ENCODE measurements at places on chromosomes 5 and 9.

DNA sequence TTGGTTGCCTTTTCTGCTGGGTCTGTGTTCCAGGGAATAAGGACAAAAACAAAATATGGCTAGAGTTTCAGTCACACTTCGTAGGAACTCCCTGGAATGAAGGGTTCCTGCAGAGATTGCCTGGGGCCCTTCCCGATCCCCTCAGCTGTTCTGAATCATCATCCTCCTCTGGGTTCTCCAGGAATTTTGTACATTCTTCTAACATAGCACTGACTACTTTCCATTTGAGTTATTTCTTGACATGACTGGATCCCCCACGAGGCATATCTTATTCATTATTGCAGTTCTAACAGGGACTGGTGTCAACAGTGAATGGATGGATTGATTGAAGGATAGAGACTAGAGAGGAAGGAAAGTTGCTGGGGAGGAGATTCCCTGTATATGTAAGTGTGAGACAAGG lies 49.2 kb upstream of the TNC start:
- DNase-seq, result no peak

DNA sequence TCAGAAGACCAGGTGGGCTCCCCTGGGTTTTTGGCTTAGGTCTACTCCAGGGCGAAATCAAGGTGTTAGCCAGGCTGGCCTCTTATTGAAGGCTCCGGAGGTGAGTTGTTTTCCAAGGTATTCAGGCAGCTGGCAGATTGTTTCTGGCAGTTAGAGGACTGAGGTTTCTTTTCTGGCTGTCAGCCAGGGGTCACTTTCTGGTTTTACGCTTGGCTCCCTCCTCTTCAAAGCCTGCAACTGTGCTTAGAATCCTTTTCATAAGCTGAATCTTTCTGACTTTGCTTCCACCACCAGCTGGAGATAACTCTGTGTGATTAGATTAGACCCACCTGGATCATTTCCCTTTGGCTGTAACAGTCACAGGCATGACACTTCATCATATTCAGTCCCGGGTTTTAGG lies 24.6 kb downstream of the RFK start:
- no peak for DNase-seq

- DNase-seq, result no peak
Measured at GRCh38 chr5:26237489-26237888, 800.9 kb downstream of the CDH9 start.

- no peak for DNase-seq
Measured at GRCh38 chr5:149416987-149417710, 38.1 kb upstream of the IL17B start.

- no peak for DNase-seq
Measured at GRCh38 chr5:177548495-177548894, 5.9 kb downstream of the FAM193B start.

DNA sequence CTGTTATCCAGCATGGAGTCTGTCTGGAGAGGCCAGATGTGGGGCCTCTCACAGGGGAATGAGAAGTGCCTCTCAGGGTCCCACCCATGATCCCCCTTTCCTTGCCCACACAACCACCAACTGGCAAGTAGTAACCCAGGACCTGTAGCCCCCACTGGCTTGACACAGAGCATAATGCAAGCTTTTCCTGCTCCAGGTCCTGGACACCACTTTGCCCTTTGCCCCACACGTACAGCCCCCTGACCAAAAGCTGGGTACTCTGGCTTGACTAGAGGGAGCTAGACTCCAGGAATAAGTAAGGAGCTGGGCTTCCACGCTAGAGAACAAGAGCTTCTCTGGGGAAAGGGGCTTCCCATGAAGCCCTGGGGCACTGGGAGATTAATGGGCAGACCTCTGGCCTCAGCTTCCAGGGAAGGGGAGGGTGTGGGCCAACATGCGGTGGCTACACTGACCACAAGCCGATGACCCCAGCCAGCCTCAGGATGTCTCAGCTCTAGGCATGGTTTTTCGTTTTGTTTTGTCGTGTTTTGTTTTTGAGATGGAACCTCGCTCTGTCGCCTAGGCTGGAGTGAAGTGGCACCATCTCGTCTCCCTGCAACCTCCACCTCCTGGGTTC lies 109.5 kb downstream of the C9orf50 start:
- no peak for DNase-seq

DNA sequence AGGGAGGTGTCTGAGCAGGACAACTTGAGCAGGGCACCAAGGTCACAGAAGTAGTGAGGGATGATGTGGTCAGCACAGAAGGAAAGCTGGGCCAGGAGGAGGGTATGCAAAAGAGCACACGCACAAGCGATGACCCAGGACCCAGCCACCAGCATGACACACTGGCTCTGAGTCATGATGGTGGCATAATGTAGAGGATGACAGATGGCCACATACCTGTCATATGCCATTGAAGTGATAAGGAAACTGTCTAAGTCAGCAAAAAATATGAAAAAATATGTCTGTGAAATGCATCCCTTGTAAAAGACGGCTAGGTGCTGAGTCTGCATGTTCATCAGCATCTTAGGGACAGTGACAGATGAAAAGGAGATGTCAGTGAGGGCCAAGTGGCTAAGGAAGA lies 380 bp downstream of the OR1J1 start:
- DNase-seq, result no peak

DNA sequence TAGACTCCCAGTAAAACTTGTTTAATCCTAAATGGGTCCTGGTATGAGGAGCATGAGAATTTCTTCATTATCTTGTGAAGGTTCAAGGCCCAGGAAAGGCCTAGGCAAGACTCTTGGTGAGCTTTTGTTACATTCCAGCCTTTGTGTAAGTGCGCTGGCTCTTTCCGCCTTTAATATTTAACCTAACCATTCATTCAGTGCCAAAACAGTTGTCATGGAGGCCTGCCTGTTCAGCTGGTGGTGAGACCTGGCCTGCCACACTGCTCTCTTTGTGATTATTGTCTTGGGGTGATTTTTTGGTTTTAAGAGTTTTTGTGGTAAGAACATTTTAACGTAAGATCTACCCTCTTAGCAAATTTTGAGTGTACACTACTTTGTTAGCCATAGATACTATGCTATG lies 127.5 kb upstream of the WWC1 start:
- DNase-seq, result no peak

DNA sequence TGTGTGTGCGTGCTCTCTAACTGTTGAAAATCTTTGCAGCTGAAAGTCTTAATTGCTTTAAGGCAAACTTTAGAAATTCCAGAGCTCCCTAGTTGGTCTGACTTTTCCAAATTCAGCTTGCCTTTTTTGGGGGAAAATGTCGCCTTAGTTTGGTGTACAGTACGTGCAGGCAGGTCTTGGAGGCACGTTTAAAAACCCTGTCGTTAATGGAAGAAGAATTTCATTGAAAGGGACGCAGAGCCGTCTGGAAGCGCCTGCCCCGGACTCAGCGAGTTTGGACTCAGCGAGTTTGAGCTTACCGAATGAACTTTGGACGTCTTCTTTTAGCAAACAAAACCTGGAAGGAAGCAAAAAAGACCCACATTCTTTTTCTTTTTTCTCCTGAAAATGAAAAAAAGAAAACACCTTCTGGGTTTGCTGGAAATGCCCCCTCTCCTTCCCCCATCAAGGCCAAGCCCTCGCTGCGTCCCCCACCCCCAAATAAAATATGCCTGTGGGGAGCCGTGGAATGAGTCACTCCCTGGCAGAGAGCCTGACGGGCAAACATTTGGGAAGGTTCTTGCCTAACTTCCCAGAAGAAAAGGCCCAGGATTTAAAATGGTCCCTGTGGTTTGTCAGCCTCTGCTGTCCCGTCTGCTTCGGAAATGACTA lies 1.5 kb downstream of the NEK6 start:
- no peak for DNase-seq

DNA sequence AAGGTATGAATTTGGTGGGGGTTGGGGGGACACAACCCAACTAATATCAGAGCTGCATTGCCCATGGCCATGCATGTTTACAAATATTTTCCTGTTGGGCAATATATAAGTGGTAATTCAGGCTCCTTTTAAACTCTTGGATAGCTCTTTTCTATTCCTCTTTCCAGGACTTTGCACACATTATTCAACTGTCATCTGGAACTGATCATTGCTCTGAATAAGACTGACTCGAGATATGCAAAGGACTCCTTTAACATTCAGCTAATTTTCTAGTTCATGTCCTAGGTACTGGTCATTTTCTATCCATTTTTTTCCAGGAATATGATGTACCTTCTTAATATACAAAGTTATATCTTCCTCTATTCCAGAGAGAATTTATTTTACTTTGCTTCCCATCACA lies 89.5 kb upstream of the STK32A start:
- no peak for DNase-seq

DNA sequence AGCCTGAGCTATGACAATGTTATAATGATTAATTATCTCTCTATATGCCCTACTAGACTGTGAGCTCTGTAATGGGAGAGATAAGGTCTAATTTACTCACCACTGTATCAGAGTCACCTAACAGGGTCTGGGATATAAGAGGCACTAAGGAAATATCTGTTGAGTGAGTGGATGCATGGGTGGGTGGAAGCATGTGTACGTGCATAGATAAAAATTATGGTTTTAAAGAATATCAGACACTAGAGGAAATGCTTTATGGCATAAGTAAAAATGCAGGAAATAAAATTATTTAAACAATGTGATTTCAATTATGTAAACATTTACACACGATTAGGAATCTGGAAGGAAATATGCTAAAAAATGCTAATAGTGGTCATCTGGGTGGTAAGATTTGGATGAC lies 137.8 kb downstream of the SPOCK1 start:
- DNase-seq, result no peak

DNA sequence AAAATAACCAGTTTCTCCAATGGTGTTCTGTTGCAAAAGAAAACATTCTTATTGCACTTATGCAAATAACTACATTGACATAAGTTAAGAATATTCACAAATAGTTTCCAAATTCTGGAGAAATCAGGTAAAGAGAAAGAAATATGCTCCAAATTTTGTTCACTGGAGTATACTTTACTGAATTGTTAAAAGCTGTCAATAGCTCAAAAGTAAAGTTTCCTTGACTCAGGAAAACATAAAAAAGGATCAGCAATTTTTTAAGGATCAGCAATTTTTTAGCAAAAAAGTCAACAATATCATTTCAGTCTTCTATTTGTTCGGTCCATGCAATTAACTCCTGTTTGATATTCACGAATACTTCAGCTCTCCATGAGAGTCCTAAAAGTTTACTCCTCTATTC lies 51.6 kb downstream of the ANXA2R start:
- DNase-seq, result no peak

- no peak for DNase-seq
Measured at GRCh38 chr5:67813877-67814539, 401.5 kb upstream of the PIK3R1 start.

DNA sequence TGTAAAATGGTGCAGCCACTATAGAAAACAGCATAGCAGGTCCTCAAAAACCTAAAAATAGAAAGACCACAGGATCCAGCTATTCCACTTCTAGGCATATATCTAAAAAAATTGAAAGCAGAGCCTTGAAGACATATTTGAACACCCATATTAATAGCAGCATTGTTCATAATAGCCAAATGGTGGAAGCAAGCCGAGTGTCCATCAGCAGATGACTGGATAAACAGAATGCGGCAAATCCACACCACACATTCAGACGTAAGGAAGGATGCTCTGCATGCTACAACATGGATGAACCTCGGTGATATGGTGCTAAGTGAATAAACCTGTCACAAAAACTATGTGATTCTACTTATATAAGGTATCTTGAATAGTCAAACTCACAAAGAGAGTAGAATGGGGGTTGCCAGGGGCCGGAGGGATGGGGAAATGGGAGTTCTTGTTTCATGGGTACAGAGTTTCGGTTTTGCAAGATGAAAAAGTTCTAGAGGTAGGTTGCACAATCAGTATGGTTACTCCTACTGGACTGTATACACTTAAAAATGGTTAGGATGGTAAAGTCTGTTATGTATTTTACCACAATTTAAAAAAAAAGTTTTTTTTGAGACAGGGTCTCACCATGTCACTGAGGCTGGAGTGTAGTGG lies 17.1 kb upstream of the HSD17B3 start:
- no peak for DNase-seq

- no peak for DNase-seq
Measured at GRCh38 chr5:173825215-173825865, 62.8 kb upstream of the CPEB4 start.

DNA sequence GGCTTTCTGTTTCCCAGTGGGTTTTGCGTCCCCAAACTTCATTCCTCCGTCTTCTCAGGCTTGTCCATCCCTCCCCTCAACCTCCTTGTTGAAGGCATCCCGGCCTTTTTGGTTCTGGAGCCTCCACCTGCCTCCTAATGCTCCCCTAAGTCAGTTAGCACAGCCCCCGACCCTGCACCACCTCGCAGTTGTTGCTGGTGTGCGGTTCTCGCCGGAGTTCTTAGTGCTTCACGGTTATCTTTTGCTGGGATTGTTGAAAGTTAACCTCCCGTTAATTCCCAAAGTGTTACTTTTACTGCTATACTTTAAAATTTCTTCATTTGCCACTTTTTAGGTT lies 447 bp downstream of the UBLCP1 start:
- DNase-seq, result no peak

GRCh38 chr9:18451406-18451805 lies 22.5 kb upstream of the ADAMTSL1 start:
- DNase-seq, result no peak

GRCh38 chr9:84330246-84330645 lies 10.3 kb downstream of the SLC28A3 start:
- no peak for DNase-seq

- no peak for DNase-seq
Measured at GRCh38 chr5:121725450-121725849, 126.2 kb upstream of the FTMT start.

DNA sequence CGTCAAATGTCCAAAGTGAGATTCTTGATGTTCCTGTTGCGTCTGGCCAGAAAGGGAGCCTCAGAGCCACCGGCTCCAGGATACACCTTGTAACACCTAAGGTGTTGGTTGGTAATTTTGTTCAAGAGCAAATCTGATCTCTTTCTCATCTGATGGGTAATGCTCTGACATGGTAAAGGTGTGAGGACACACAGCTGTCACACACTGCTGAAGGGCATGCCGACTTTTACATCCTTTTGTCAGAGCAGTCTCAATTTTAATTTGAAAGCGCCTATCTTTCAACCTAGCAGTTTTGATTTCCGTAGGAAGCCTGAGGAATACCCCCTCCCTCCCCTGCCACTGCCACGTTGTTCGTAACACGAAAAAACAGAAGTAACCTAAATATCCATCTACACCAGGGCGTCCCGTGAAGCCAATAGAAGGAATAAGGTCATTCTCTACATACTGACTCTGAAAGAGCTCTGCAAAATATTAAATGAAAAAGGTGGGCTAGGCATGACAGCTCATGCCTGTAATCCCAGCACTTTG lies 57.4 kb downstream of the TSTD2 start:
- DNase-seq, result no peak

DNA sequence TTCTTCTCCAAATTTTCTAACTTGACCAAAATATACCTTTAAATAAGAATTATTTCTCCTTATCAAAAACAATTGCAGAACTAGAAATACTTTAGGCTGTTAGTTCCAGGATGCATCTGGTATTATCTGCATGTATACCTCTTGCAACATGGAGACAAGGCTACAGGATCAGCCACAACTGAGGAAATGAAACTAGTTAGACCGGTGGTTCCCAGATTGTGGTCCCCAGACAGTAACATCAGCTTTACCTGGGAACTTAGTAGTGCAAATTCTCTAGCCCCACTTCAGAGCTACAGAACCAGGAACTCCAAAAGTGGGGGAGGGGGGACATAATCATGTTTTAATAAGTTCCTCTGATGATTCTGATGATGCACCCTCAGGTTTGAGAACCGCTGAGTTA lies 61.6 kb upstream of the C9orf72 start:
- DNase-seq, result no peak

GRCh38 chr5:91468651-91469422 lies 85.7 kb upstream of the ARRDC3 start:
- no peak for DNase-seq

GRCh38 chr5:92567831-92568450 lies 1013.1 kb downstream of the NR2F1-AS1 start:
- no peak for DNase-seq

GRCh38 chr9:132672413-132672690 lies 2.1 kb downstream of the GTF3C4 start:
- no peak for DNase-seq
